ENCODE measurements at places on chromosomes 11 and 22. TPM values are rescaled to one million over a fixed set of nuclear protein-coding genes. Genes with fewer than 3 reads are reported as not detected.
A peak's percentile ranks its signal among the peaks of the same experiment; 100 is the strongest.

Gene KCNK7
- total RNA-seq, result 1.2 TPM

Gene OR52E8
- not detected for total RNA-seq

Gene LSP1
- not detected for total RNA-seq

Gene HEPN1
- total RNA-seq, result not detected

Gene CDCA5
- 52.6 TPM for total RNA-seq

Gene PKNOX2
- total RNA-seq, result 6.7 TPM

Gene LRRC56
- total RNA-seq, result 4.3 TPM

Gene NAT10
- 63.2 TPM for total RNA-seq

- DNase-seq, result peak; percentile 96
These were observed 17.5 kb downstream of the ATG16L2 start for GRCh38 chr11:72831521-72832300.

GRCh38 chr11:68275721-68276507 is 4.1 kb upstream of the C11orf24 start:
- DNase-seq, result no peak

- no peak for DNase-seq
These were observed 83.6 kb upstream of the LRRC55 start for GRCh38 chr11:57098191-57098590.

DNA sequence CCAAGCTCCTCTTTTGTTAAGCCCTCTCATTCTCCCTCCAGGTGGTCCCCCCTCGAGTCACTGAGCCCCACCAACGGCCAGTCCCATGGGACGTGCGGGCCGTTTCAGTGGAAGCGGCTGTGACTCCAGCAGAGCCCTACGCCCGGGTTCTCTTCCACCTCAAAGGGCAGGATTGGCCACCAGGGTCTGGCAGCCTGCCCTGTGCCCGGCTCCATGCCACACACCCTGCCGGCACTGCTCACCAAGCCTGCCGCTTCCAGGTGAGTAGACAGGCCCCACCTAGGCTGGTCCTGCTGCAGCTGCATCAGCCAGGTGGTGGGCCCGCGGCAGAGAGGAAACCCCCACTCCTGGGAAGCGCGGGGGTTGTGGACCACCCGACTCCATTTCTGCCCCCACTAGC is 3.3 kb downstream of the TMEM132A start:
- DNase-seq, result no peak

DNA sequence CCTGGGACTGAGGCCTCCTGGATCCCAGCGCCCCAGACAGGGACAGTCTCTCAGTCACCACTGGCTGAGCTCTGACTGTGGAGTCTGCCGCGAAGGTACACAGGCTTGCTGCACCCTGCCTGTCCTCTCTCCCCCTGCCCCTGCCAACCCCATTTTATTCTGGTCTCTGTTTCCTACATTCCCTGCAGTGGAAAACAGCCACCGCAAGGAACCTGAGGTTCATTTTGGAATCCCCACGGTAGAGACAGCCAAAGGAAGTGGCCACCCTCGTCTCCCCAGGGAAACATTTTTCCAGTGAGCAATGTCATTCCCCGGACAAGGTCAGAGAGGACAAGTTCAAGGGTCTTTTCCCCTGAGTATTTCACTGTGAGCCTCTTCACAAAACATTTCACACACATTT is 56.6 kb downstream of the FBXO7 start:
- no peak for DNase-seq

DNA sequence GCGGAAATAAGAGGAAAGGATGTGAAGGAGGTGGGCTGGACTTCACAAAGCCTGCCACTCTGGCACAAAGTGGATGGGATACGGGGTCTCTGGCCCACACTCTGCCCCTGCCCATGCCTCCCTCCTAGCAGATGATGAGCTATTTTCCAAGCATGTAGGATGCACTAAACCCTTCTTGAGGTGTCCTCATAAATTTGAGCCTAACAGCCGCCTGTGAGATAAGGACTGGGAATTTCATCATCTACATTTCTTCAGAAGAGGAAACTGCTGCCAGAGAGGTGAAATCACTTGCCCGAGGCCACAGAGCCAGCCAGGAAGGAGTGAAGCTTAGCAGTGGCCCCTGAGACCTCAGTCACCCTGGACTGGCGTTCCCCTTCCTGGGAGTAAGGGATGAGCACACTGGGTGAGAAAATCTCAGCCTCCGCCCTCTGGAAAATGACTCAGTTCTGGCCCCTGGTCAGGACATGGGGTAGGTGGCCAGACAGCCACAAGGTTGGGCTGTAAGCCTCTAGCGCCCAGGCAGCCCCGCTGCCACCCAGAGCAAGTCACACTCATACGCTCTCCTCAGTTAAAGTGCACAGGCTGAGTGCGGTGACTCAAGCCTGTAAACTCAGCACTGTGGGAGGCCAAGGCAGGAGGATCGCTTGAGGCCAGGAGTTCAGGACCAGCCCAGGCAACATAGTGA is 27.9 kb downstream of the MB start:
- DNase-seq, result no peak

DNA sequence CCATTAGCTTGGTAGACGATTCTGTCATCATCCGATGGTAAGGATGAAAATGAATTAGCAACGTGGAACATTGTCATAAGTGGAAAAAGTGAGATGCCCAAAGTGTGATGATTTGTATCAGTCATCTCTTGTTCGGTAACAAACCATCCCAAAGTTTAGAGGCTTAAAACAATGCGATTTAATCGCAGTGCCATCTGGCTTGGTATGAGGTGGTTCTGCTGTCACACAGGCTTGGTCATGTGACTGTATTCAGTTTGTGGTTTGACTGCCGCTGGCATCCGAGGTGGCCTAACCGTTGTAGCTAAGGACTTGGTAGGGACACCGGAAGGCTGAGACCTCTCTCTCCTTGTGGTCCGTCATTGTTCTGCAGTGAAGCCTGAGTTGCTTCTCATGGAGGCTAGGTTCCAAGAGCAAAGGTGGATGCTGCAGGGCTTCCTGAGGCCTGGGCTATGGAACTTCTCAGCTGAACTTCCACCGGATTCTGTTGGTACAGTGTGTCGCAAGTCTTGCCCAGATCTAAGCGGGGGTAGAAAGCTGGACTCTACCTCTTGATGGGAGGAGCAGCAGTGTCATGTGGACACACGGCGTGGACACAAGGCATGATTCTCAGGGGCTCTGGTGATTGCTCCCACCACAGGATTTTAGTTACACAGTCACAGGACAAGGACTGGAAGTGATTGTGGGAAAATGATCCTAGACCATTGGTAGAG is 36.3 kb downstream of the BCR start:
- no peak for DNase-seq

- DNase-seq, result no peak
These were observed 27.0 kb downstream of the GDPD5 start for GRCh38 chr11:75498556-75499255.

GRCh38 chr11:46002189-46002588 is 79.7 kb downstream of the LARGE2 start:
- no peak for DNase-seq

DNA sequence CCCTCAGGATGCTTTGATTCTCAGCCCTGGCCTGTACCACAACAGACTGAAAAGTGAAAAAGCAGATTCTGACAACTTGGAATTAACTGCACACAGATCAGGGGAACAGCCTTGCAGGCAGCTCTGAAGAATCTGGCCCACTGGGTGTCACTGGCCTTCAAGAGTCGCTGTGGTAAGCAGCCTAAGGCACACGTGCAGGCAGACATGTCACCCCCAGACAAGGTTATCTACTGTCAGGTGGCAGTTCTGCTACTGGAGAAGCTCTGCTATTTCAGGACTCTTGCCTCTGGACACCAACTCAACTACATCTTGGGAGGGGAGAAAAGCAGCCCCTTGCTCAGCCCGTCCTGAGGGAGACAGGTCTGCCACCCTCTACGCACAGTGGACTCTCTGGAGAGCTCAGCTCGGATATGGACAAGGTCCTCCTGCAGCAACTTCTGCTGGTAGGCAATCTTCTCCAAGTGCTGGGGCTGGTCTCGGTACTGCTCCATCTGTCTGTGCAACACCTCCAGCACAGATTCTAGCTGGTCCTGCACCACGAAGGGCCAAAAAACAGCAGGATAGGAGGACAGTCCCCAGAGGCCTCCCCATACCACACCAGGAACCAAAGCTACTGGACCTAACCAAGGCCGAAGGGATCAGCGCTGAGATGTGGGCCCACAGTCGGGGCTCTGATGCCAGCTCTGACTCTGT is 63.0 kb downstream of the C11orf58 start:
- no peak for DNase-seq

GRCh38 chr11:46414879-46415278 is 23.3 kb upstream of the CHRM4 start:
- no peak for DNase-seq

- peak; percentile 94 for DNase-seq
These were observed 663.7 kb upstream of the B3GAT1 start for GRCh38 chr11:135075740-135076139.

DNA sequence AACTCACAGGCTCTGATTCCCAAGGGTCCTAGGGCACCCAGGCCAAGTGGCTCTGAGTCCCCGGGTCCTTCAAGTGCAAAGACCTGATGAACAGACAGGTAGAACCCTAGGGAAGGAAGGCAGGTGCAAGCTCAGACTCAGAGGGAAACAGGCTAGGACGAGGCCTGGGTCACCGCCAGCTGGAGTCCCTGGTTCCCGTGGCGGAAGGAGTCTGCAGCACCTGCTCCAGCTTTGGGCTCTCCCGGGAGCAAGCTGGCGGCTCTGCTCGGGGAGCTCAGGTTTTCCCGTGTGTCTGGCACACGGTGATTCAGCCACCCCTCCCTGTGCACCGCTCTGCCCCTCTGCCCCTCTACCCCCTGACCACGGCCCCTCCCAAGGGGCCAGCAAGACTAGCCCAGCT is 59.8 kb downstream of the WNT7B start:
- no peak for DNase-seq

DNA sequence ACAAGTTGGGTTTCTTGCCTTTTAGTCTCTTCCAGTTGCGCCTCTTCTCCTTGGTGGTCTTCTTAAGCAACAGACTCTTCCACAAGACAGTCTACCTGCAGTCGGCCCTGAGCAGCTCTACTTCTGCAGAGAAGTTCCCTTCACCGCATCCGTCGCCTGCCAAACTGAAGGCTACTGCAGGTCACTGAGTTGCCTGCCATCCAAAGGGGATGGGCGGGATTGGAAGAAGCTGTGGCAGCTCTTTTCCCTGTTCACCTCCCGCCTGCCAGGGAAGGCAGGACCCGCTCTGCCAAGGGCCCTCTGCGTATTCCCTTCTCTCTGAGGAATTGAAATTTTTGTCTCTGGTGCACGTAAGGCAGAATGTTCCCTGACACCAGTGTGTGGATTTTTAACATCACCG is 9.2 kb upstream of the STT3A start:
- DNase-seq, result no peak

GRCh38 chr11:75380716-75381420 is 18.4 kb upstream of the RPS3 start:
- DNase-seq, result no peak

DNA sequence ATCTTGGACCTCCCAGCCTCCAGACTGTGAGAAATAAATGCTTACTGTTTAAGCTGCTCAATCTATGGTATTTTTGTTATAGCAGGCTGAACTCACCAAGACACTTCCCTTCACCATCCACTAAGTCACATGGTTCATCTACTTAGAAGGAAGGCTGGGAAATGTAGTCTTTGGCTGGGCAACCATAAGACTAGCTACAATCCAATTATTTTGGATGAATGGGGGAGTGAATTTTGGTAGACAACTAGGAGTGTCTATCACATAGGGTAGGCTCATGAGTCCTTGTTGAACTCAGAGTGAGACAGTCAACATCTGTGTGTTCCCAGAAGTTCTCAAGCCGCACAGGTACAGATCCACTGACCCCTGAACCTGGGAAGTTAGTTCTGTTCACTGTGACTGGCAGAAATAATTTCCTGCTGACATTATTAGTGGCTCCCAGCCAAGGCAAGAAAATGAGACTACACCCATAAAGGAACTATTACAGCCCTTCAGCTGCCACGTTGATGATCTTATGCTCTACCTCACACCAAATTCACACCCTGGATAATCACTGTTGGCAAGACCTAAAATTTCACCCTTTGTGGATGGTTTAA is 3.1 kb upstream of the SLC35C1 start:
- no peak for DNase-seq

DNA sequence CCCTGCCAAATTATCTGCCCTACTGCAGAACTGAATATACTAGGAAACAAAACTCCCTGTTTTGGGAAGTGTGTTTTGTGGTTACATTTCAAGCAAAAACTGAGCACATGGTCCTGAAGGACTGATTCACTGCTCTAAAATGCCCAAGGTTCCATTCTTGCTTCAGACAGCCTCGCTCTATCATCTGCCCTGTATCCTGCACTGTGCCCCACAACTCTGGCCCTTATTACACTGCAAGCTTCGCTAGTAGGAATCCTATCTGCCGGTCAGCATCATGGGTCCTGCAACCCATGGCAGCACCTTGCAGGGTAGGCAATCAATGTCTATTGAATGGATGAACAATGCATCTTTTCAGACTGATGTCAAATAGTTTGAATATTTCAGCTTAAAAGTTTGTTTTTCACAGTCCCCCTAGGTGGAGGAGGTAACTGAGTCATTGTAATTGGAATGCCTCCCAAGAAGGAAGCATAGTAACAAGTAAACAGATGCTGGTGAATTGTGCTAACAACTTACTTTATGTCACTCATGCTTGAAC is 21.3 kb downstream of the LAYN start:
- DNase-seq, result no peak

DNA sequence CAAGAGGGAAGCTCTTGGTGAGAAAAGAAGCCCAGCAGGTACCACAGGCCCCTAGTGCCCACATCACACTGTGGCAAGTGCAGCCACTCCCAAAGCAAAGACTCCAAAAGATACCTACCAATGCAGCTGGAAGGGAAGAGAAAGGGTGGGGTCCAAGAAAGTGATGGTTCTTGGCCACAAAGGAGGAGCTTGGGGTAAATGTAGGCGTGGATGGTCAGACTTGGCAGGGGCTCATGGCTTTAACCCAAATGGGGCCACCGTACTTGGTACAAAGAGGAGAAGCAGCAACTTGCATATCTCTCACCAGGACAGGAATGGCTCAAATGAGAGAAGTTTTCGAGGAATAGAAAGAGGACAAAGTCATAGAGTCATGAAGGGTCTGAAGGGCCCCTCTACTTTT is 4.8 kb downstream of the MAP3K11 start:
- no peak for DNase-seq

GRCh38 chr22:50261615-50262459 is at the start of gene MAPK12:
TSS of gene MAPK12 (minus strand) at chr22:50261683. CDS start at chr22:50261509, 174 bp downstream.
- peak; percentile 82 for DNase-seq

GRCh38 chr11:4626207-4627099 is 10.8 kb upstream of the OR51D1 start:
- peak; percentile 92 for DNase-seq

DNA sequence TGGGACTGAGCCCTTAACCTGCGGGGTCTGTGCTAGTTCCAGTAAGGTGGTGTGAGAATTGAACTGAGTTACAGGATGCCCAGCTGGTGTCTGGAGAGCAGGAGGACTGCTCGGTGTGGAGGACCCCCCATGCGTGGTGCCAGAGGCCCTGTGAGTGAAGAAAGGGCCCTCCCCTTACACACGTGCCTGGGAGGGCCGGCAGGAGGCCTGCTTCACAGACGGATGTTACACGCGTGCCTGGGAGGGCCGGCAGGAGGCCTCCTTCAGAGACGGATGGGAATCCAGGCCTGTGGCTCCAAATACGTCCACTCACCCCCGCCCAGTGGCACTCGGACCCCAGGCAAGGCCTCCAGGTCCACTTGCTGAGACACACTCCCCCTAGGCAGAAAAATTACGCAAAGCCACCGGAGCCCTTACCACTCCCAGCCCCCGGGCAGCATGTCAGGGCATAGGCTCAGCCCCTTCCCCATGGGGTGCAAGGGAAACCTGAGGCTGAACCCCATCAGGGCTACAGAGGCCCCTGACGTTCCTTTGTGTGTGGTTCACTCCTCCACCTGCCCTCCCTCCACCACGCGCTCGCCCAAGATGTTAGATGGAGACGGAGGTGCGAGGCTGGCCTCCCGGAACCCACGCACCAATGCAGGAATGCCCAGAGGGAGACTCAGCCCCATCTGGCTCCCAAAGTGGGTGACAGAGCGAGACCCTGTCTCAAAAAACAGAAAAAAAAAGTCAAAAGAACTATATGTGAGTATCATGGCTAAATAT is 227.8 kb downstream of the BRD1 start:
- DNase-seq, result no peak
